ENCODE measurements at places on chromosomes 11 and 22. TPM values are rescaled to one million over a fixed set of nuclear protein-coding genes. Genes with fewer than 3 reads are reported as not detected.
A peak's percentile ranks its signal among the peaks of the same experiment; 100 is the strongest.

Gene FOXR1
- total RNA-seq = not detected

GRCh38 chr11:118921929-118922744 is 3.6 kb downstream of the BCL9L start:
- peak; percentile 60 for DNase-seq

Gene UBQLN3
- total RNA-seq = 0.35 TPM

Gene MS4A15
- not detected for total RNA-seq

DNA sequence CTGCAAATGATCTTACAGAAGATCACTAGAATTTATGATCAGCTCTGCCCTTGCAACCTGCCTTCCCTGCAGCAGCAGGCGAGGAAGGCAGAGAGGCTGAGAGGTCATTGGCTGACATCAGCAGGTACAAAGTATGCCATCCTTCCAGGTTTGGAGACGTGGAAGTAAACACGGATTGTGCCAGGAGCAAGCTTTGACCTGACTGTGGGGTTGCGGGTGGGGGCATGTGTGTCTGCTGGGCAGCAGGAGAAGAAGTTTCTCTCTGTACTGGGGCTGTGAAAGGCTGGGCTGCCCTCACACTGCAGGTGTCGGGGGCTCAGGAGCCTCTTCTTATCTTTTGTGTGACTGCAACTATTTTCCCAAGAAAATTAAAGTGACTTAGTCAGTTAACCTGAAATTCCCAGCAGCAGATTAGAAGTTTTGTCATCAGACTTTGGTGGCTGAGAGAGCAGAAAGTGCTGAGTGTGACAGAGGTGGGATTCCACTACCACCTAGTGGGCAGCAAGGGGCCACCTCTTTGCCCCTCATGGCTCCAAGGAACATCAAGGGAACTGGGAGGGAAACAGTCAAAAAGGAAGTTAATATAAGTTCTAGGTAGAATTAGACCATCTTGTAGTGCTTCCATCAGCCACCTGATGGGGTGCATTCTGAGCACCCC is 565.9 kb downstream of the ETS1 start:
- DNase-seq = peak; percentile 63

DNA sequence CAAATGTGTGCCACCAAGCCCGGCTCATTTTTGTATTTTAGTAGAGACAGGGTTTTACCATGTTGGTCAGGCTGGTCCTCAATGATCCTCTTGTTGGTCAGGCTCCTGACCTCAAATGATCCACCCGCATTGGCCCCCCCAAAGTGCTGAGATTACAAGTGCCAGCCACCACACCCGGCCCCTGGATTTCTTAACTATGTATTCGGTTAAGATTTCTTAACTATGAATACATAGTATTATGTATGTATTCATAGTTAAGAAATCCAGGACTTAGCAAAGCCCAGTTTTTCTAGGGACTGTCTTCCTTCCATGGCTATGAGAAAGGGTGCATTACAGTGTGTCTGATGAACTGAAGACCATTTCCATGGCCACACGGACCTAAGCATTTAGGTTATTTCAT is 1.7 kb downstream of the C11orf91 start:
- no peak for DNase-seq

DNA sequence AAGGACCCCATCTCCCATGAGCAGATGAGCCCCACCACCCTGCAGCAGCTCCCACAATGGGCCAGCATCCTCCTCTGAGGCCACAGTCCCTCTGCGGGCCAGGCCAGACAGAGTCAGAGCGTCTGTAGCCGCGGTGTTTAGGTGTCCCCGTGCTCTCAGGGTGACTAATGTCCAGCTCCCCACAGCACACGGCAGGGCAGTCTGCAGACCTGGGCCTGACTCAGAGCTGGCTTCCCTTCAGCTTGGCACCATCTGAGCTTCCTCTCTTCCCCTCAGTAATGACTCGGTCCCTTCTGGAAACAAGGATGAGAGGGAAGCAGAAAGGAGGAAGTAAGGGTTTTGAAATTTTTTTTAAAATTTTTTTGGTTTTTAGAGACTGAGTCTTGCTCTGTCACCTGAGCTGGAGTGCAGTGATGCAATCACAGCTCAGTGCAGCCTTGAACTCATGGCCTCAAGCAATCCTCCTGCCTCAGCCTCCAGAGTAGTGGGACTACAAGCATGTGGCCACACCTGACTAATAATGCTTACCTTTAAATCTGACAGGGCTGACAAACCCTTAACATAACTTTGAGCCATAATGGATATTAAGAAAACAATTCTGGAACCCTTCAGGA is 28.5 kb downstream of the LRRC74B start:
- DNase-seq = no peak

All from kidney (tissue), 22 donors.